ENCODE measurements at places on chromosomes 2 and 18. TPM values are rescaled to one million over a fixed set of nuclear protein-coding genes. Genes with fewer than 3 reads are reported as not detected.

The ABHD1 gene
- not detected for total RNA-seq

The PXDN gene
- 124 TPM for total RNA-seq

The MRPS9 gene
- 55.4 TPM for total RNA-seq

The SPDYA gene
- 0.28 TPM for total RNA-seq

GRCh38 chr18:79749251-79750191 lies 48.2 kb upstream of the KCNG2 start:
- DNase-seq = no peak

DNA sequence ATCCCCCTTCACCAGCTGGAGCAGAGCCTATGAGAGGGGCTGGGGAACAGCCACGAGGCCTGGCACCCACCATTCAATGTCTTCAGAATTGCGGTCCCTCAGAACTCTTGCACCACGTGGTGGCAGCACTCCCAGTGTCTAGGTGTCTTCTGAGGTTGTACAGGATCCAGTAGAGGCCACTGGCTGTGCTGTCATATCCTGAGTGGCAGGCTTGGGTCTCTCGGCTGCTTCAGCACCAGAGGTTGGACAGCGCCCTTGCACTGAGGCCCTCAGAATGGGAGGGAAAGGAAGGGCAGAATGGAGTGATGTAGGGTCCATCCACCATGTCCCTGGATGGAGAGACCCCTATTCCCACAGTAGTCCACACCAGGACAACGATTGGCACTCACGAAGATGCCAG lies 112.0 kb upstream of the TEKT4 start:
- no peak for DNase-seq

DNA sequence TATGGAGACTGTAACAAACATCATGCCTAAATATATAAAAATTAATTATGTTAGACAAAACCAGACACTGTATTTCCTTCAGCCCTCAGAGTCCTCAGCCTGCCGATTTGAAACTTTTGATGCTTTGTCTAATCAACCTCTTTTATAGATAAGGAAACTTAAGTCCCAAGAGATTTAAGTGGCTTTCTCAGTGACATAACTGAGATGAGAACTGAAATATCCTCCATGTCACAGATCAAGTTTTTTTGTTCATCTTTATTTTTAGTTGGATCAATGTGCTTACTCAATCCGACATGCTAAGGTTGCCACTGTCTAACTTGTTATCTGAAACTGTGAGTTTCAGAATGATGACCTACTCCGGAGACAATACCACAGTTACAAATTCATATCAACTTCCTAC lies 72.3 kb downstream of the BARD1 start:
- no peak for DNase-seq

DNA sequence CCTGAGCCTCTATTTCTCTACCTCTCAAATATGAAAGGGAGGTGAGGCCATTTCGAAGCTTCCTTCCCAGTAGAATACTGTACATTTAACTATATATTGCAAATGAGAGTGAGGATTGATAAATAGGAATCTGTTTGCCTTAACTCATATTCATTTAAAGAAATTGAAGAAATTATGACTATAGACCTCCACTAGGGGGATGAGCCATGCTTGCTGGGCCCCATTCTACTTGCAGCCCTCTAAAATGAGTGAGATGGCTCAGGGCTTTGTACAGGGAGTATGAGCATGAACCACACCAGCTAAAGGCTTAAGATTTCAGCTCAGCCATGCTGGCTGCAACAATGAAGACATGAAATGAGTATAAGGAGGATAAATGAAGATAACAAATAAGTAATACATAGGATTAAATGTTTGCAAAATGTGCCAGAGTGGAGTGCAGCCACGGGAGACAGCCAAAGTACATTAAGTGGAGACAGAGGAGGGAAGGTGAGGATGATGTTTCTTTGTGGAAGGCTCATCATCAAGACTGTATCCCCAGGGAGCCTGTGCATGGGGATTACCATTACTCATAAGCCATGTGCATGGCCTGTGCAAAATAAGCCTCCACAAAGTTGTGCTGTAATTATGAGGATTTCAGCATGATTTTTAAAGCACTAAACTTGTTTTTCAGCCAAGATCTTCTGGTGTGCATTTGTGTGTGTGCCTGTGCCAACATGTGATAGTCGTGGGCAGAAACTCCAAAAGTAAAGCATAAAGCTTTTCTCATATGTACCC lies 300.8 kb downstream of the CNTNAP5 start:
- DNase-seq = no peak

DNA sequence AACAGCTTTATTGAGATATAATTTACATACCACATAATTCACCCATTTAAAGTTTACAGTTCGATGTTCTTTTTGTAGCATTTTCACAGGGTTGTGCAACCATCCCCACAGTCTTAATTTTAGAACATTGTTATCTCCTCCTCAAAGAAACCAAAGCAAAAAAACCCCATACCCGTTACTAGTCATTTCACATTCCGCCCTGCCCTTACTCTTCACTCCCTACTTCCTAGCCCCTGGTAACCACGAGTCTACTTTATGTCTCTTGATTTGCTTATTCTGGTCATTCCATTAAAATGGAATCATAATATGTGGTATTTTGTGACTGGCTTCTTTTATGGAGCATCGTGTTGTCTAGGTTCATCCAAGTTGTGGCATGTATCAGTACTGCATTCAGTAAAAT lies 137.7 kb downstream of the TANC1 start:
- DNase-seq = no peak

- peak; percentile 59 for DNase-seq
These were observed 153.0 kb downstream of the GBX2 start for GRCh38 chr2:236015171-236015570.
